H7 (cell line): ENCODE measurements at places on chromosomes 1 and 21. TPM values are rescaled to one million over a fixed set of nuclear protein-coding genes. Genes with fewer than 3 reads are reported as not detected.

PFDN2 gene
- total RNA-seq = 46.8 and 60.6 TPM in 2 replicates

CELA3A gene
- not detected in 2 replicates for total RNA-seq

SPATA21 gene
- 0.07 TPM in 1 of 2 replicates, not detected in the other for total RNA-seq

GRCh38 chr1:180130651-180131050 is 24.0 kb upstream of the QSOX1 start:
- DNase-seq = no peak

DNA sequence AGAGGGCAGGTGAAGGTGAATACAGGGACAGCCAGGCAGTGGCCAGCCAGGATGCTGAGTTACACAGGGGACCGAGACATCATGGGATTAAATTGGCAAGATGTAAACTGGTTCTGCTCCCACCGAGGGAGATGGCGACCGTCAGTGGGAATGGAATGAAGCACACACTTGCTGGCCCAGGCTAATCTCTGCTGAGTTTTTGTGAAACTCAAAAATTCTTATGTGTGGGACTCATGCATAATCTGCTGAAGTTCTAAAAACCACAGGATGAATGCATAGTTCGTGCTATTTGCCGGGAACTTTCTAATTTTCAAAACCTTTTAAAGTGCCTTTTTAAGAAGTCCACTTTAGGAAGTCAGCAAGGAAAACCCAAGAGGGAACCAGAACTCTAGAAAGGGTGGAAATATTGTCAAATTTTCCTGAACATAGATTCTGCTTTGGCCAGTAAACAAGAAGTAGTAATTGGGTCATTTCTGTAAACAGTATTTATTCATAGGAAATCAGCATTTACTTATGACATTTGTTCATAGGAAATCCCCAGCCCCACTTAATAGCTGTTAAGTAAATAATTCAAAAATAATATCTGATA is 85.4 kb upstream of the ROR1 start:
- no peak for DNase-seq

DNA sequence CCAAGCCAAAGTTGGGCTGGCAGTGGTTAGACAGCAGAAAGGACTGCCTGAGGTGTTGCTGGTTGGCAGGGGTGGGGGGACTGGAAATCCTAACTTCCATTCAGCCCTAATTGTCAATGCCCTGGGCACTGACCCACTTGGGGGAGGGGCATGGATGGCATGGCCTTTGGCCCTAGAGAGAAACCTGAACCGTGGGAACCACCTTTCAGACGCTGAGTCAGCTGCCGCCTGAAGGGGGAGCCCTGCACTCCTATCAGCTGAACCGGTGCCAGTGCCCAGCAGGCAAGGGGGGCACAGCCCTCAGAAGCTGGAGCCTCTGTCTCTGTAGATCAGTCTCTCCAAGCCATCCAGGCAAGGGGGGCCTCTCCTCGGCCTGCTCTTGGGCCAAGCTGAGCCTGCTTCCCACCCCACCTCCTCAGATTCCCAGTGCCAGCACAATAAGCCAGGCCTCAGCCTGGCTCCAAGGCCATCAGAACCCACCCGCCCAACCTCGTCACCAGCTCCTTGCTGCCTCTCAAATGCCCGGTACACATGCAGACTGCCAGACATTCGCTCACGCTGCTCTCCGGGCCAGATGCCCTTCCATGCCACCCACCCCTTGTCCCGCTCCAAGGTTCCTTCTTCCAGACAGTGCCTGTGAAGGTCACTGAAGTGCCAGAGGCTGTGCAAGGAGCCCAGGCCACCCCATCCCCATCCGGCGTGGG is 11.6 kb downstream of the TINAGL1 start:
- peak; percentile 95 for DNase-seq

GRCh38 chr1:91273875-91274274 is 130.8 kb downstream of the HFM1 start:
- no peak for DNase-seq
